Hypothalamus (tissue), 51 donors: ENCODE measurements at places on chromosomes 6 and 20.

DNA sequence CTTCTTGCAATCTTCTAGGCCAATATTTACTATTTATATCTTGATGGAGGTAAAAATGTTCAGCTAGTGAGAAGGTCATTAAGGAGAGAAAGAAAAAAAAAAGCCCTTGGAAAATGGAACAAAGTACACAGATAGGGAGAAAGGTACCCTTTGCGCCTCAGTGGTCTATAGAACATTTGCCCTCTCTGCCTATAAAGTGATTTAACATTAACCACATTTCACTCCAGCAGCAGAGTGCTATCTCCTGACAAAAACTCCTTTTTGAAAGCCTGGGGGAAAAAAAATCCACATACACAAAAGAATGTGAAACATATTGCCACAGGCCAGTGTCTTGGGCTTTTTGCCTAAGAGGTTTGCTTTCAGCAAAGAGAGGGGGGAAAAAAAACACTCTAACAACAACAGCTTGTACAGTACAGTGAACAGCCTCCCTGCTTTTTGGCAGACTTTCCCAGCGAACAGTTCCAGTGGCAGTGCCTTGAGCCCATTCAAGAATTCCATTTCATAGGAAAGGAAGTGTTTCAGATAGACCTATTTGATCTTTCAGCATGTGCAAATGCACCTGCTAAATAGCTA, 695 bp downstream of the ARHGAP18 start:
- no peak for DNase-seq

DNA sequence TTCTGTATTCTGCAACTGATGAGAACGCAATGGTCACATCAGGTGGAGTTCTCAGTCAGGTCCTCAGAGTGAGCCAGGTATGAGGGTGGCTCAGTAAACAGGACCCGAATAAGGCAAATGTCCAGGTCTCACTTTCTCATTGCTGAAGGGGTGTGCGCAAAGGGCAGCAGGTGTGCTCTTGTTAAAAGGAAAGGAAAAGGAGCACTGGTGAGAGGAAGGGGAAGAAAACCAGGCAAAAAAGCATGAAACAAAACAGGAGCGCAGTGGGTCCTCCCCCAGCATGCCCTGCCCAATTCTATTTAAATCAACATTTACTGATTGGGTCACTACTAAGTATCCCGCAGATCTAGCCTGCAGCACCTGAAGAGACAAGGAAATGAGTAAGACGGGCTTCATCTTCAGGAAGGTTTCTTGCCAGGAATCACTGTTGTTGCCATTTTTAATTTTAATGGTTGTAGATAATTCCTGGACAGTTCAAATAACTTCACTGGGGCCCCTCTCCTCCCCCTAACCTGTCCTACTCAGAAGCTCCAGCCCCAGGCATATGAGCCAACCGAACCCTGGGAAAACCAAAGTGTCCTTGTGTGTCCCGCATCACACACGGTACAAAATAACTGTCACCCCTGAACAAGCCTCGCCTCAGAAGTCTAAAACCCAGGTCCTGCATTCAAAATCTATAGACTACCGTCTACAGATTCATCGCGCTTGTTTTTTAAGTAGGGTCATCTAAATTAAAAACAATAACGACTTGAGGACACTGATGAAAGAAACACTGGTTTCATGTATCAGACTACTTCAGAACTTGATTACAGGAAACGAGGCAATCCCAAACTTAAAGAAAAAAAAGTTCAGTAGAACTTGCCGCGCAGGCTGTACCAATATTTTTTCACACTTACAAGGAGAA, 980 bp downstream of the MBOAT1 start:
- no peak for DNase-seq

GRCh38 chr20:10067321-10067720, 32.5 kb downstream of the ANKEF1 start:
- DNase-seq: no peak

GRCh38 chr6:105890521-105891244, 195.5 kb upstream of the PRDM1 start:
- no peak for DNase-seq

GRCh38 chr6:37011656-37012378, 6.4 kb downstream of the FGD2 start:
- no peak for DNase-seq

DNA sequence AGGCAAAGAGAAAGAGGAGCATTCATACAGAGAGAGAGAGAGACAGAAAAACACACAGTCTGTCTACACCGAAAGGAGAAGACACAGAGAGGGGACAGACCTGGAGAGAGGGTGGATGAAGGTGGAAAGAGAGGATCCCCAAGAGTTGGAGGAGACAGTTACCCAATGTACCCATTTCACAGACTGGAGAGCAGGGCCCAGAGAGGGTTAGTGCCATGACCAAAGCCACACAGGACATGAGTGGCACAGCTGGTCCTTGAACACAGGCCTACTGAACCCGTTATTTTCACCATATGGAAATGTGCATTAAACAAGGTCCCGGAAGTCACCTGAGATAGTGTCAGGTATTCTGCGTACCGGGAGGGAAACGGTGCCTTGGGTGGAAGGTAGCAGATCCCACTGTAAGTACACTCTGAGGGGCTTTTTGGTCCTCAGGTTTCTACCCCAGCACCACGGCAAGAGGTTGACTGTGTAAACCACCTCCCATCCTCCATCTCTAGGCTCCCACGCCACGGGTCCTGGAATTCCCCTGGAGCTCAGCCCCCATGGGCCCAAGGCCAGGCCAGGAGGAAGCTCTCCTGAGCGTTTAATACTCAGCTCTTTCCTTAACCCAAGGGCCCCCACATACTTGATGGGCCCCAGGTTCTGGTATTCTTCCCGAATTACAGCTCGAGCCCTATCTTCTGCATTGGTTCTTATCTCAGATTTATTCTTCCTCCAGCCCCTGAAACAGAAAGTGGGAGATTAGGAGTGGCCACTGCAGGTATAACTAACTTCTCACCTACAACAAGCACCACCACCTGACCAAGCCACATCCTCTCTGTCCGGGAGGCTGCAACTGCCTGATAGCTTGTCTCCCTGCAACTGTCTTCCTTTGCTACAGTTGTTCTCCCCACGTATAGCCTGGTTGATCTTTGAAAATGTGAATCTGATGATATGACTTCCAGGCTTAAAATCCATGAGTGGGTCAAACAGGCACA, 38.4 kb upstream of the OCSTAMP start:
- no peak for DNase-seq

GRCh38 chr6:127762284-127762683, 138.6 kb downstream of the THEMIS start:
- DNase-seq: no peak

- no peak for DNase-seq
These were observed 5.3 kb downstream of the PHIP start for GRCh38 chr6:79072640-79073181.

DNA sequence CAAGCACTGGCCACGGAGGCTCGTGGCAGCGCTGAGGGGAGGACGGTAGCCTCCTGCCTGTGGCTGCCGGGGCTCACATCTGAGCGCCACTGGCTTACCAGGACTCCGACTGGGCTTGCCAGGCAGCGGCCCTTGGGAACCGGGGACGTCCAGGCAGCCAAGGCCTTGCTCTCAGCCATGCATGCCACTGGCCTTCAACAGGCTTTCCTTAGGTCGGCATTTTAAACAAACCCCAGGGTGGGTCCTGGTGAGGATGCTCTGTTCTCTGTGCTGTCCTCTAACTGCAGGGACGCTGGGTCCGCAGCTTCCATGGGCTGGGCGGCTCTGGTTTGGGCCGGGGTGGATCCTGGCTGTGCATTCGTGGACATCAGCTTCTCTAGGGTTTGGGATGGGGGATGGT, 59.1 kb upstream of the BHLHE23 start:
- DNase-seq: no peak

GRCh38 chr6:52305411-52305810, 20.9 kb upstream of the MCM3 start:
- no peak for DNase-seq

DNA sequence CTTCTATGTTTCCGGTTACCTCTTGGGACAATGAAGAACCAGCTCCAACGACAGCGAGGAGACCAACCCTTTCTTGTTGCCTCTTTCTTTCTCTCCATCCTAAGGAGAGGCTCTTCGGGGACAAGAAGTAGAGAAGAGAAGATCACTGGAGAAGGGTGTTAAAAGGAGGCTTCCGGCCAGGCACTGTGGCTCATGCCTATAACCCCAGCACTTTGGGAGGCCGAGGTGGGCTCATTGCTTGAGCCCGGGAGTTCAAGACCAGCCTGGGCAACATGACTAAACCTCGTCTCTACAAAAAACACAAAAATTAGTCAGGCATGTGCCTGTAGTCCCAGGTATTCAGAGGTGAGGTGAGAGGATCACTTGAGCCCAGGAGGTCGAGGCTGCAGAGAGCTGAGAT, 90.8 kb upstream of the TNFAIP3 start:
- DNase-seq: no peak

- DNase-seq: no peak
These were observed 3.4 kb upstream of the BHLHE23 start for GRCh38 chr20:63009988-63010769.

- no peak for DNase-seq
These were observed 207.1 kb upstream of the RREB1 start for GRCh38 chr6:6900569-6901204.

DNA sequence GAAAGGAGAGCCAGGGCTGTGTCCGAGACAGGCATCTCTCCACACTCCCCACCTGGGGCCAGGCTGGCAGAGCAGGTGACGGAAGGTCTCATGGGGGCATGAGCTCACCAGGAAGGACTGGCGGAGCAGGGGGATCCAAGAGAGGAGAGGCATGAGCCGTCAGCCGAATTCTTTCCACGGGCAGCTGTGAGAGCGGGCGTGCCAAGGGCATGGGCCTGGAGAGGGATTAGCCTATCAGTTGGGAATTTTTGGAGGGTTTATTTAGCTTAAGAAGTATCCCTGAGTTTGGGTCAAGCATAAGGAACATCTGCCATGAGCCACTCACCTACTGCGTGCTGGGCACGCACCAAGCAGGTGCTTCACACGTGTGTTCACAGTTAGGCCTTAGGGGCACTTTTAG, 60.2 kb upstream of the ZNFX1 start:
- DNase-seq: no peak

GRCh38 chr6:15429141-15430110, 183.6 kb downstream of the JARID2 start:
- DNase-seq: no peak

GRCh38 chr6:21596145-21596948, 2.8 kb downstream of the SOX4 start:
- peak; percentile 5 for DNase-seq

DNA sequence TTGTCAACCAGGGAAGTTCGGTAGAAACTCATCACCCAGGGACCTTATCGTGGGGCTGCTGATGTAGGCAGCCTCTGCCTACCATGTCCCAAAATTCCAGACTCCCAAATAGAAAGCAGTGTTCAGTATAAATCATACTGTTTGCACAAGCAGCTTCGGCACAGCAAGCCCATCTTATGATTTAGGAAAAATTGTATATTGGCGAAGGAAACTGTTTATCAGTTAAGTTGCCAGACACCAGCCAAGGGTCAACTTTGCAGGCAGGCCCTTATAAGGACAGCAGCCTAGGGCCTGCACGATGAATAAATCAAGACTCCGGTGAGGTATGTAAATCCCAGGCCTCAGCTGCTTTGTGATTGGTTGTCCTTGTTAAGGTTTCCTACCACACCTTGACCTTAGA, 36.8 kb downstream of the GFOD1 start:
- DNase-seq: no peak

DNA sequence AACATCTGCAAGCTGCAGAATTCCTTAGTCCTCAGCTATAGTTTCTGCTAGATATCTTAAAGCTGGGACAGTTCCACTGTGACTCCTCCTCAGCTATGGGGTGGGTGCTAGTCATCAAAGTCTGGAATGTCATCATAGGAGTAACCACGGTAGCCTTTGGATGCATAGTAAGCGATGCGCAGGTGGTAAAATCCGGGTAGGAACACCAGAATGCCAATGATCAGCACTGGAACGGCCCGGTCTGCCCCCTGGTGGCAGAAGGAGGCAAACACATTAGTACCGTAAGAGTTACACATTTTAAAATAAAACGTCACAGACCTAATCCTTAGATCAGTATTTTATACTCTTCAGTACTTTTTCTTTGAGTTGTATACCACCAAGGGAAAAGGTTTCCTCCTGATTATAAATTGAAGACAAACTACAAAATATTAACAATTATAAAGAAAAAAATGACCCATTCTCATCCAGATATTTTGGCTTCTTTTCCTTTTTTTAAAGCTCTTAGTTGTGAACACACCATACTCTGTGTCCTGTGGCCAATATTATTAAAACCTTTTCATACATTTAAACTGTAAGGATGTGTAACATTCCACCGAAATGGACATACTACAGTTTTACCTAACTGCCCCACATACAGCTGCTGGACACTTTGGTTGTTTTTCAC, 18.9 kb downstream of the PCNA start:
- DNase-seq: peak; percentile 87

DNA sequence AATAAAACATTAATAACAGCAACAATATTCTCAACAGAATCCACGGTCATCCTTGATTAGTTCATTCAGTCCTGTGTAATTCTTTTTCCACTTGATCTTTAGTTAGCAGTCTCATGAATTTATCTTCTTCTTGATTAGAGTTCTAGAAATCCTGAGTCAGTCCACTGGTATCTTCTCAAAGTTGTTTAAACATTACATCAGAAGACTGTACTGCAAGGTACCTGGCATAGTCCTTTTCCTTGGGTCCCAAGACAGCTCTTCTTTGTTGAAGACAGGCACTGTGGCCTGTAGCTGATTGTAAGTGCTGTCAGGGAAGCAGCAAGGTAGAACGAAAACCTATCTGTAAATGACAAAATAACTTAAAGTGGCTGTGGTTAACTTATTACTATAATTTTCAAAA, 11.8 kb downstream of the MAP3K4 start:
- DNase-seq: no peak

DNA sequence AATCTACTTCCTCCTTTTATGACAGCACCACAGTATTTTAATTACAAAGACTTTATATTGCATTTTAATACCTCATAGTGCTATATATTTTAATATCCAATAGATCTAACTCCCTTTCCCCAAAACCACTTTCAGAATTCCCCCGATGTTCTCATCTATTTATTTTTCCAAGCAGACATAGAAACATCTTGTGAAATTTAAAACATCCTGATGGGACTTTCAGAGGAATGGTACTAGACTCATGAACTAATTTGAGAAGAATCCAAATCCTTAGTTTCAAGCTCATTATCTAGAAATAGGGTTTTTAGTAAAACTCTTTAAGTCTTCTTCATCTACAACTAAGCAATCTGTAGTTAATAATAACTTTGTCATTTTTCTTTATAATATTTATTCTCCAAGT, 97.0 kb downstream of the TRERF1 start:
- DNase-seq: no peak
